Naive thymus-derived CD4-positive, alpha-beta T cell (primary cell): ENCODE measurements at places on chromosomes 3 and 15. TPM values are rescaled to one million over a fixed set of nuclear protein-coding genes. Genes with fewer than 3 reads are reported as not detected.

DNA sequence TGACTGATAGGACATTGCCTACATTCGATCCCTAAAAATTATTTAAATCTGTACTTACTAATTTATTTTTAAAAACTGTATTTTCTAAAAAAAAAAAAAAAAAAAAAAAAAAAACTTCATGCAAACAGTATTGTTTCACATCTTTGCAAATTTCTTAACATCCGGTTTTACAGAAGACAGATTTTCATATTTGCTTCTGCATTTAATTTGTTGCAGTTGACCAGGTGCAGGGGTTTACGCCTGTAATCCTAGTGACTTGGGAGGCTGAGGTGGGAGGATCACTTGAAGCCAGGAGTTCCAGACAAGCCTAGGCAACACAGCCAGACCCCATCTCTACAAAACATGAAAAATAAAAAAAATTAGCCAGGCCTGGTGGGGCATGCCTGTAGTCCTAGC is 6.4 kb upstream of the NFKBIZ start:
- H3K27me3 ChIP-seq: no peaks in the 10 kb centered on the region
- no peak overlapping the region for H3K27ac ChIP-seq
- no peaks in the 10 kb centered on the region for H3K36me3 ChIP-seq
- no peaks in the 10 kb centered on the region for H3K4me1 ChIP-seq
- no peak for DNase-seq
- H3K4me3 ChIP-seq: no peak overlapping the region

- peaks cover 56% of the 10 kb centered on the region for H3K4me1 ChIP-seq
- no peaks in the 10 kb centered on the region for H3K27me3 ChIP-seq
- peak overlapping the region; percentile 67 for H3K27ac ChIP-seq
- H3K4me3 ChIP-seq: no peak overlapping the region
- DNase-seq: no peak
These were observed 12.8 kb downstream of the ARL6IP5 start for GRCh38 chr3:69097407-69098086.

DNA sequence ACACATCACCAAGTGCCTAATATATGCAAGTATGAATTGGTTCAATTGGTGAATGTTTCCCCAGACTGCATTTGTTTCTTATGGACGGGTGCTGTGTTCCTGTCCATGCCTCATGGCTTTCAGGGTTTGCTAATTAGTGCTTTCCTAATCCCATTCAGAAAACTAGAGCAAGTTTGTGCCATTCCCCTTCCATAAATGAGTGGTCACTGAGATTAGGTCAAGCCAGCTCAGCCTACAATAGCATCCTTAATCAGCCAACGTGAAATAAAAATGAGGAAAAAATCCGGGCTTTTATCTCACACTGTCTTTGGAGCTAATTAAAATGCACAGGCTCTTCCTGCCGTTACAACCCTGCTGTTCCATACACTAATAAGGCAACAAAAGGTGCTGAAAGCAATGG is 788.8 kb downstream of the ROBO1 start:
- no peaks in the 10 kb centered on the region for H3K36me3 ChIP-seq
- no peak overlapping the region for H3K27ac ChIP-seq
- DNase-seq: no peak
- no peaks in the 10 kb centered on the region for H3K4me1 ChIP-seq
- H3K27me3 ChIP-seq: no peaks in the 10 kb centered on the region
- H3K4me3 ChIP-seq: no peak overlapping the region

DNA sequence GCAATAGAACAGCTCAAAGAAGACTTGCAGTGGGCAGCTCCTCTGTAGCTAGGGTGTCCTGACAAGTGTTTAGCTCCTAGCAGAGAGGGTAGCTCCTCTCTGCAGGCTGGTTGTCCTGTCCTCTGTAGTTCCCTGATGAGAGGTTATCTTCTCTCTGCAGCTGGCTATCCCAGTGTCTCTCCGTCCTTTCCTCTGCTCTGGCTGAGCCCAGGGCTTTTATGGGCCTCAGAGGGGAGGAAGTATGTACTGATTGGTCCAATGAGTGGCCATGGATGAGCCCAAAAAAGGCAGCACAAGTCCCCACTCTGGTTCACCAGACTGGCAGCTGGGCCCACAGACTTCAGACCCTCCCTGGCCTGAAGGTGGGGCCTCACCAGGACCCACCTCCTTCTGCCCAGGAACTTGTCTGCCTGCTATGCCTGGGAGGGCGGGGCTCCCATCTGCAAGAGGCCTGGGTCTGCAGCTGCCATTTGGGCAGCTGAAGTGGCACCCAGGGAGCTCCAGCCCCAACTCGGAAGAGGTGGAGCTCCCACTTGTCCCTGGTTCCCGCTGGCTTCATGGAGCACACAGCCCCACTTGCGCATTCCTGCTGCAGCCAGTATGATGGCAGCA is 27.2 kb upstream of the MEX3B start:
- DNase-seq: no peak
- no peaks in the 10 kb centered on the region for H3K4me1 ChIP-seq
- H3K27me3 ChIP-seq: no peaks in the 10 kb centered on the region
- no peaks in the 10 kb centered on the region for H3K36me3 ChIP-seq

GRCh38 chr3:138434276-138434874 is at the start of gene ESYT3:
Gene ESYT3, plus strand, starts transcription at chr3:138434616. Its CDS starts 183 bp downstream, at chr3:138434799.
- H3K36me3 ChIP-seq: no peaks in the 10 kb centered on the region
- no peaks in the 10 kb centered on the region for H3K27me3 ChIP-seq
- H3K4me1 ChIP-seq: no peaks in the 10 kb centered on the region
- no peak for DNase-seq
- peak within 1 kb of the TSS; percentile 37 for H3K4me3 ChIP-seq
- no peak within 1 kb of the TSS for H3K27ac ChIP-seq

GRCh38 chr3:115428841-115429240 is 194.5 kb upstream of the GAP43 start:
- DNase-seq: no peak
- no peak overlapping the region for H3K27ac ChIP-seq
- no peak overlapping the region for H3K4me3 ChIP-seq
- no peaks in the 10 kb centered on the region for H3K27me3 ChIP-seq
- no peaks in the 10 kb centered on the region for H3K4me1 ChIP-seq
- H3K36me3 ChIP-seq: no peaks in the 10 kb centered on the region

DNA sequence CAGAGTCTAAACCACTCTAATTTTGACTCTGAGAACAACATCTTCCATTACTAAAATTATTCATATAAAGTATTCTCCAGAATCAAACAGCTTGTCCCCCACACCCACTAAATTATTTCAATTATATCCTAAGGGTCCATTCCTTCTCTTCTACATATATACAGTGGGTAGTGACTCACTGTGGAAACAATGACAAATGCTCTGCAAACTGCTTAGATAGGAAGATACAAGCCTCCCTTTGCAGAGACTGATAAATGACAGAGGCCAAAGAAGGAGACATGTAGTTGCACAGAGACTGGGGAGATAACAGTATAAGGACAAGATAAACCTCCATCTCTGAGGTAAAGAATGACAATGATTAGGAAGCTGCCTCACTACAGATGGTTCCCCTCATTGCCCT is 1087.4 kb downstream of the AGBL1 start:
- no peaks in the 10 kb centered on the region for H3K36me3 ChIP-seq
- no peaks in the 10 kb centered on the region for H3K27me3 ChIP-seq
- H3K27ac ChIP-seq: no peak overlapping the region
- H3K4me3 ChIP-seq: no peak overlapping the region

- no peak overlapping the region for H3K27ac ChIP-seq
- H3K27me3 ChIP-seq: no peaks in the 10 kb centered on the region
- DNase-seq: no peak
- H3K36me3 ChIP-seq: no peaks in the 10 kb centered on the region
These were observed 9.3 kb downstream of the CRYBG3 start for GRCh38 chr3:97831140-97831539.

DNA sequence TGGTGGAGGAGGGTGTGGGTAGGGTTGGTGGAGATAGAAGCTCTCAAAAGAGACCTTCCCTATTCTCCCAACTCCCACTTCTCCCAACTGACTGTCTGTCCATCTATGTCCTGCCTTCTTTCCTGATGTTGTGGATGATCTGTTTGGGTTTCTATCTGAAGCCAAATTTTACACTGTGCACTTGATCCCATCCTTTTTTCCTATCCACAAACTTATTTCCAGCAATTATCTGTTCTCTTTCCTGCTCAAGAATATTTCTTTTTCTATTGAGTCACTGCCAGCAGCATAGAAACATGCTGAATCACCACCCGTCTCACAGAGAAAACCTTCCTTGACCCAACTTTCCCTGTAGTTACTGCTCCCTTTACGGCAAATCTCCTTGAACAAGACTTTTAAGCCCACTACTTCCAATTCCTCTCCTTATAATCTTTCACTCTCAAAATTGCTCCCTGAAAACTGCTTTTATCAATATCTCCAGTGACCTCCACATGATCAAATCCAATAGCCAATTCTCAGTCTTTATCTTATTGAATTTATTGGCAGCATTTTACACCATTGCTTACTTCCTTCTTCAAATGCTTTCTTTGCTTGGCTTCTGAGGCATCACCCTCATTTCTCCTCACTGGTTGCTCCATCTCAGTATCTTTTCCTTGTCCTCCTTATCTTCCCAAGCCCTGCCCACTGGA is 141.2 kb upstream of the SLC7A14 start:
- no peaks in the 10 kb centered on the region for H3K27me3 ChIP-seq
- no peak for DNase-seq
- no peak overlapping the region for H3K4me3 ChIP-seq
- no peak overlapping the region for H3K27ac ChIP-seq
- no peaks in the 10 kb centered on the region for H3K36me3 ChIP-seq

DNA sequence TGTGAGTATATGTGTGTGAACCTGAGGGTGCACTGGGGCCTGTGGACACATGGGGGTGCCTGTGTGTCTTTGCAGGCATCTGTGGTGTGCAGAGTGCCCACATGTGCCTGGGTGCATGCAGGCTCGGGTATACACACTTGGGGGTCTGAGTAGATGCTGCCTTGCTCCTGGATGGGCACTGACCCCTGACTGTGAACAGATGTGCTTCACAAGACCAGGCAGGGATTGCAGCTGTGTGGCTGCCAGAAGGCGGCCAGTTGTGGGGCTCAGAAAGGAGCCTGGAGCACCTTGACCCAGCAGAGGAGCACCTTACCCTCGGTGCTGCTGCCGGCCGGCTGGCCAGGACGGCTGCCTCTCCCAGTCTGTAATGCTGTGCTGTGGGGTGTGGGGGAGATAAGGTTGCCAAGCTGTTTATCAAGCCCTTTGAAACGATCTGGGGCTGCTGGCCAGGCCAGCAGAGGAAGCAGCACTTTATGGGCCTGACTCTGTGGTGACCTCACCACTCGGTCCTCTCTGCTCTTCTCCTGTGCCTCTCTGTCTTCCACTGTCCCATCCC is 55.5 kb upstream of the MRPS22 start:
- no peaks in the 10 kb centered on the region for H3K4me1 ChIP-seq
- no peak overlapping the region for H3K4me3 ChIP-seq
- no peak for DNase-seq
- no peaks in the 10 kb centered on the region for H3K36me3 ChIP-seq

DNA sequence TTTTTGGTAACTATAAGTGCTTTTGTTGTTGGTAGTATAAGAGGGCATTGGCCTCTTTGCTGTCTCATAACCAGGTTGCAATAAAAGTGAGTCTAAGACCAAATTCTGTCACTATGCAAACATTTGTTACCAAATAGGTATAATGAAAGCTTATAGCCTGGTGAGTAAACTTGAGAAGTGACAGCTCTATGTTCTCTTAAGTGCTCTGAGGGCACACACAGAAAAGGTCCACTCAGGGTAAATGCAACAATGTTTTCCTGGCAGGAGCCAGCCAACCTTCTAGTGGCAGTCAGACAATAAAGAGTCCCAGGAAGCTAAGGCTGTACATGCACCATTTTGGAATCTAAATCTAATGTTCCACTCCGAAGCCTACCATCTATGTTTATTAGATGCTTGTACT is 262.1 kb upstream of the TGFBR2 start:
- H3K4me3 ChIP-seq: no peak overlapping the region
- DNase-seq: no peak
- no peak overlapping the region for H3K27ac ChIP-seq
- peaks cover 23% of the 10 kb centered on the region for H3K4me1 ChIP-seq

DNA sequence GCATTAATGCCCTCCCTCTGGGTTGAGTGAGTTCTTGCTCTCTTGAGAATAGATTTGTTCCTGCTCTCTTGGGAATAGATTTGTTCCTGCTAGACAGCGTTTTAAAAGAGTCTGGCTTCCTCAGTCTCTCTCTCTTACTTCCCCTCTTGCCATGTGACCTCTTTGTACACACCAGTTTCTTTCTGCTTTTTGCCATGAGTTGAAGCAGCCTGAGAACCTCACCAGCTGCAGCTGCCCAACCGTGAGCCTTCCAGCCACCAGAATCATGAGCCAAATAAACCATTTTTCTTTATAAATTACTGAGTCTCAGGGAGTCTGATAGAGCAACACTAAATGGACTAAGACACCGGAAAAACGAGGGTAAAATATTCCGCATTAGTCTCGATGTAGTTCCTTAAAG is 253.6 kb downstream of the CNTN6 start:
- no peaks in the 10 kb centered on the region for H3K36me3 ChIP-seq
- no peak overlapping the region for H3K4me3 ChIP-seq
- H3K27me3 ChIP-seq: no peaks in the 10 kb centered on the region
- H3K27ac ChIP-seq: no peak overlapping the region
- DNase-seq: no peak

GRCh38 chr3:67601385-67601784 is 53.0 kb downstream of the SUCLG2 start:
- no peaks in the 10 kb centered on the region for H3K27me3 ChIP-seq
- H3K4me3 ChIP-seq: no peak overlapping the region
- no peak for DNase-seq
- peaks cover 30% of the 10 kb centered on the region for H3K4me1 ChIP-seq
- H3K36me3 ChIP-seq: peaks cover 4% of the 10 kb centered on the region

- peaks cover 51% of the 10 kb centered on the region for H3K36me3 ChIP-seq
- H3K4me3 ChIP-seq: no peak overlapping the region
- H3K27me3 ChIP-seq: no peaks in the 10 kb centered on the region
- H3K4me1 ChIP-seq: no peaks in the 10 kb centered on the region
These were observed 28.2 kb downstream of the NEK4 start for GRCh38 chr3:52742418-52743041.

GRCh38 chr15:45539680-45540079 is 17.1 kb upstream of the SLC30A4 start:
- H3K4me1 ChIP-seq: no peaks in the 10 kb centered on the region
- no peak for DNase-seq
- H3K36me3 ChIP-seq: no peaks in the 10 kb centered on the region

DNA sequence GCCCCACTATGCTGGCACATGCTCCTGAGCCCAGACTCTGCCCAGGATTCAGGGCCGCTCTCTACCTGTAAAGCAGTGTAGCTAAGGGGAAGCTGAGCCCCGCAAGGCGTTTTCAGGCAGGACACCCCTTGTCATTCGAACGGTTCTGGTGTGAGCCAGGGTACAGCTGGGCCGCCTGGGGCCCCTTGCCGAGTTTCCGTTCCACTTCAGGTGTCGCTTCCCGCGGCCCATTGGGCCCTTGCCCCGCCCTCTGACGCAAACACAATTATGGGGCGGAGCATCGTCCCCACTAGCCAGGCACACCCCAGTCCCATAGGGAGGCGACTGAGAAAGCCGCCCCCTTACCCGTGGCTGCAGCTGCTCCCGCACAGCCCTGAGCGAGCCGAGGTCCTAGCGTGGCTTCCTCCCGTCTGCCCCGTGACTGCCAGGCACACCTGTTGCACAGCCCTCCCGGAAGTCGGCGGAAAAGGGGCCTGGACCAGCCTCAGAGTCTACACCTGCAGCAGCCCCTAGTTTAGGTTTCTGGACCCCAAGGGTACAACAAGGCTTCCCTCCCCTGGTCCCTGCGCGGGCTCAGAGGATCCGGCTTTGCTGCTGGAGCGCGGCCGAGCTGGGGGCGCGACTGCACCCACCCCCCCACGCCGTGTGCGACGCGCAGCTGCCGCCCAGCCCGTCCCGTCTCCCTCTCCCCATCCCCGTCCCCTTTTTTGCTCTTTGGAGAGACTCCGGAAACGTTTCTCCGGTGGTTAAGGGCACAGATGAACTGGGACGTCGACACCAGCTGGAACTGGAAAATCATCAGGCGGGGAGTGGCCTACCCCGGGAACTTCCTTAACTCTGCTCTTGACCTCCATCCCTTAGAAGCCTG is at the start of gene PLSCR2:
TSS of gene PLSCR2 (minus strand) at position 412 of the 868 bp plus-strand sequence. CDS start 9,657 bp downstream, outside the sequence.
- peak; percentile 74 for DNase-seq
- H3K4me1 ChIP-seq: no peaks in the 10 kb centered on the region
- no peaks in the 10 kb centered on the region for H3K36me3 ChIP-seq
- peak within 1 kb of the TSS; percentile 73 for H3K4me3 ChIP-seq

The PCSK6 gene
- total RNA-seq: 0.87 TPM

The THRB gene
- total RNA-seq: not detected

The GOLGA6L7 gene
- not detected for total RNA-seq
